ENCODE measurements at places on chromosomes 11 and 22.

GRCh38 chr22:46502440-46503175 lies 34.8 kb downstream of the CELSR1 start:
- DNase-seq = no peak

DNA sequence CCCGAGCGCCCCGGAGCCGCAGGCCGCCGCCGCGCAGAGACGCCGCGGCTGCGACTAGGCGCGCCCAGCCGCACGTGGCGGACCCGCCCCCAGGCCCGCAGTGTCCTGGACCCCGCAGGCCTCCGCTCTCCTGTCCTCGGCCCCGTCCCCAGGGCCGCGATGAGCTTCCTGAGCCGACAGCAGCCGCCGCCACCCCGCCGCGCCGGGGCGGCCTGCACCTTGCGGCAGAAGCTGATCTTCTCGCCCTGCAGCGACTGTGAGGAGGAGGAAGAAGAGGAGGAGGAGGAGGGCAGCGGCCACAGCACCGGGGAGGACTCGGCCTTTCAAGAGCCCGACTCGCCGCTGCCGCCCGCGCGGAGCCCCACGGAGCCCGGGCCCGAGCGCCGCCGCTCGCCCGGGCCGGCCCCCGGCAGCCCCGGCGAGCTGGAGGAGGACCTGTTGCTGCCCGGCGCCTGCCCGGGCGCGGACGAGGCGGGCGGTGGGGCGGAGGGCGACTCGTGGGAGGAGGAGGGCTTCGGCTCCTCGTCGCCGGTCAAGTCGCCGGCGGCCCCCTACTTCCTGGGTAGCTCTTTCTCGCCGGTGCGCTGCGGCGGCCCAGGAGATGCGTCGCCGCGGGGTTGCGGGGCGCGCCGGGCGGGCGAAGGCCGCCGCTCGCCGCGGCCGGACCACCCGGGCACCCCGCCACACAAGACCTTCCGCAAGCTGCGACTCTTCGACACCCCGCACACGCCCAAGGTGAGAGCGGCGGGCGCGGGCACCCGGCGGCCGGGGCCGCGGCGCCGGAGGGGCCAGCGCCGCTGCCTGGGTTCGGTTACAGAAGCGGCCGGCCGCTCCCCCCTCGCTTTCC lies 528 bp downstream of the WEE1 start:
- no peak for DNase-seq

DNA sequence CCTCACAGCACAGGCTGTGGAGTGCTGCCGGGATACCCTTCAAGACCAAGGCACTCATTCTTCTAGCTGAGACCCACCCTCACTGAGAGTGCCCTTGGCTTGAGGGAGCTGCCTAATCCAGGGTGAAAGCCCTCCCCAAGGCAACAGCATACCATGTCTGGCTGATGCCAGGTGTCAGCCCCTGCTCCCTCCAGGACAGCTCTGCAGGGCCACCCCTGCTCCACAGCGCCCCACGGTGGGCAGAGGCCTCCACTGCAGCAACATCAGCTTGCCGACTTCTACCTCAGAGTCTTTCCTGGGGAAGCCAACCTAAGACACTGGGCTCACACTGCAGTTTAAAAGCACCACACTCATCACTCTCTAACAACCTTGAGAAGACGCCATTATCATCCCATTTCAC lies 29.0 kb downstream of the TTLL1 start:
- peak; percentile 32 for DNase-seq

DNA sequence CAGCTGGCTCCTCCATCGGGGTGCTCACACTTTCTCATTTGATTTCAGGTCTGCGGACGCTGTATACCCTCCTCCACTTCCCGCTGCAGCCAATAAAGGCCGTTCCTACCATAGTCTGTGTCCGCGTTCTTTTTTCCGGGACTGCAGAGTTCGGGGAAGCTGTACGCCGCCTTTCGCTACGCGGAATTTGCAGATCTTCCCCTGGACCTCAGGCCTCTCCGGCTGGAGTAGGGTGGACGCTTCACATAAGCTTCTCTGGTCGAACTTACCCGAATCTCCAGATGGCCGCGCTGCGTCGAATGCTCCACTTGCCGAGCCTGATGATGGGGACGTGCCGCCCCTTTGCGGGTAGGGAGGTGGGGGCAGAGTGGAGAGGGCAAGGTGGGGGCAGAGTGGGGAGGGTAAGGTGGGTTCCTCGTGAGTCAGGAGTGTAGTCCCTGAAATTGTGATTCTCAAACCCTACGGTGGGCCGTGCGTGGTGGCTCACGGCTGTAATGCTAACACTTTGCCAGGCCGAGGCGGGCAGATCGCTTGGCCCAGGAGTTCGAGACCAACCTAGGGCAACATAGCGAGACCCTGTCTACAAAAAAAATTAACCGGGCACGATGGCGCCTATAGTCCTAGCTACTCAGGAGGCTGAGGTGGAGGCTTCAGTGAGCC lies 617 bp downstream of the CSKMT start:
- DNase-seq = peak; percentile 54

GRCh38 chr22:43470941-43471585 lies 59.2 kb downstream of the MPPED1 start:
- DNase-seq = no peak

DNA sequence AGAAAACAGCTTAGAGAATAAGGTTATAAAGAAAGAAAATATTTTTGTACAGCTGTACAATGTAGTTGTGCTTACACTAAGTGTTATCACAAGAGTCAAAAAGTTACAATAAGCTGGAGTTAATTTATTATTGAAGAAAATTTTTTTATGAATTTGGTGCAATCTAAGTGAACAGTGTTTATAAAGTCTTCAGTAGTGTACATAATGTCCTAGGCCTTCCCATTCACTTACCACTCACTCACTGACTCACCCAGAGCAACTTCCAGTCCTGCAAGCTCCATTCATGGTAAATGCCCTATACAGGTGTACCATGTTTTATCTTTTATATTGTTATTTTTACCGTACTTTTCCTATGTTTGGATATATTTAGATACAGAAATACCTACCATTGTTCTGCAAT lies 34.7 kb downstream of the GDPD4 start:
- no peak for DNase-seq

All from effector memory CD8-positive, alpha-beta T cell (primary cell).